T-helper 9 cell (primary cell): ENCODE measurements at places on chromosomes 16 and 17.

GRCh38 chr16:75024182-75024581 lies 25.4 kb downstream of the ZNRF1 start:
- DNase-seq: no peak

- DNase-seq: no peak
Measured at GRCh38 chr16:58002936-58003335, 1.7 kb downstream of the USB1 start.

GRCh38 chr17:21146362-21147015 lies 19.7 kb downstream of the DHRS7B start:
- DNase-seq: no peak

DNA sequence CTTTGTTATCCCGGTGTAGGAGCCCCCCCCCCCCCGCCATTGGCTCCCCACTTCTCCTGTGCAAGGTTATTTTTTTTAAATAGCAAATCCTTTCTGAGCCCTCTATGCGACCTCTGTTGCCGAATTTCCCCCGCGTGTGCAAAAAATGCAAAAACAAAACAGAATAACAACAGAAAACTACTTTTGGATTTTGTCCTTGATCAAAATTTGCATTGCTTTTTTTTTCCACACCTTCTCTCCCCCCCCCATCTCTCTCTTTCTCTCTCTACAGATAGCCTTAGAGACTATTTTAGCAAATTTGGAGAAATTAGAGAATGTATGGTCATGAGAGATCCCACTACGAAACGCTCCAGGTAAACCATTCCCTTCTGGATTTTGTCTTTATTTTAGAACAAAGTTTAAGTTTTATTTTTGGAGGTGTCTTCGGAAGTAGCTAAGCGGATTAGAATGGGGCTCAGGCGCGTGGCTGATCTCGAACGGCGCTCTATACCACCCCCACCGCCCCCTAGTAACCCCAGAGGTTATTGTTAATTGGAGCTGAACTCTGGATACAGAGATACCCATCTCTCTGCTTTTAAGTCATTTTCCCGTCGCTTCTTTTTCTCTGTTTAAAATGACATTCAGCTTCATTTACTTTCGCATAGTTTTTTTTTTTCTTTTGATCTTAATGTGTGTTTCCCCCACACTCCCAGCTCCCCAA lies 1.0 kb downstream of the MSI2 start:
- DNase-seq: peak; percentile 10

- DNase-seq: no peak
Measured at GRCh38 chr17:40315678-40316570, 6.9 kb downstream of the RARA start.

- no peak for DNase-seq
Measured at GRCh38 chr17:82931699-82932517, 92.1 kb upstream of the ZNF750 start.

DNA sequence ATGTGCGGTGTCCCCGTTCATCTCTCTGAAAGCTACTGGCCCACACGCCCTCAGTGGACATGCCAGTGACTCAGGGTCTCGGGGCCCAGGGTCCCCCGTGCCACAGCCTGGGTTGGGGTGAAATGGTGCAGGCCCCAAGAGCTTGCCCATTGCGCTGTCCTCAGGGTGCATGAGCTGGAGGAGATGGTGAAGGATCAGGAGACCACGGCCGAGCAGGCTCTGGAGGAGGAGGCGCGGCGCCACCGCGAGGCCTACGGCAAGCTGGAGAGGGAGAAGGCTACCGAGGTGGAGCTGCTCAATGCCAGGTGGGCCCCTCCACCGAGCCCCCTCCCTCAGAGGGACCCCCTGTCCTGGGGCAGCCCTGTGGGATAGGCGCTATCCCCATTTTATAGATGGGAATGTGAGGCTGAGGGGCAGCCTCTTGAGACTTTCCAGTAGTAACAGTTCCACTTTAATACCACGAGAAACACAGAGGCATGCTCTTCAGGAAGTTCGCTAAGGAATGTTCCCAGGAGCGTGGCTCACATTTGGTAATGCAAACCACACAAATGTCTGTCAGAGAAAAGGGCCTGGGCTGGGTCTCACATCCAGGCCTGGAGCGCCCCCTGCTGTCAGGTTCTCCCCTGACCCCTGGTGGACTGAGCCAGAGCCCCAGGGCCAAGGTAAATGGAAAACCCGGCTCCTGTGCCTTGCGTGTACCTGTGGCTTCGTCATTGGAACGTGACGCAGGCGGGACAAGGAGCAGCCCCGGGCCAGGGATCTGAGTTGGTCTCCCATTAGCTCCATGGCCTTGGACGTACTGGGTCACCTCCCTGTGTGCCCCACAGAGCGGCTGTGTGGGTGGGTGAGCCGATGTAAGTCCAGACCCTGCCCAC lies 133.7 kb downstream of the RAB11FIP4 start:
- DNase-seq: peak; percentile 97

GRCh38 chr16:50841081-50841886 lies 99.4 kb downstream of the CYLD start:
- peak; percentile 5 for DNase-seq

DNA sequence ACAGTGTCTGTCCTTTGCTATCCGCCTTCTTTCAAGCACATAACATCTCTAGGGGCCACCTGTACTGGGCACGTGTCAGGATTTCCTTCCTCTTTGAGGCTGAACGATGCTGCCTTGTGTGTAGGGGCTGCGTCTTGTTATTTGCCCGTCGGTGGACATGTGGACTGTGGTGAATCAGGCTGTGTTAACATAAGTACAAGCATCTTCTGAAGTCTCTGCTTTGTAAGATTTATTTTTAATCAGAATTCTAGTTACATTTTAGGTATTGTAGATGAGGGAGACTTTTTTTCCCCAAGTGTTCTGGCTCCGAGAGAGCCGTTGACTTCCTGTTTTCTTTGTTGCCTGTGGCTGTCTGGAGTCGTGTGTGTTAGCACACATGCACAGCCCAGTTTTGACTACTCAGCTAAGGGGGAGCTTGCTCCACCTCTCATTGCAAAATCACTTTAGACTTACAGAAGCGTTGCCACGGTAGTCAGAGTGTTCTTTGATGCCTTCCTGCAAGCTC lies 26.1 kb downstream of the SPG7 start:
- DNase-seq: no peak

DNA sequence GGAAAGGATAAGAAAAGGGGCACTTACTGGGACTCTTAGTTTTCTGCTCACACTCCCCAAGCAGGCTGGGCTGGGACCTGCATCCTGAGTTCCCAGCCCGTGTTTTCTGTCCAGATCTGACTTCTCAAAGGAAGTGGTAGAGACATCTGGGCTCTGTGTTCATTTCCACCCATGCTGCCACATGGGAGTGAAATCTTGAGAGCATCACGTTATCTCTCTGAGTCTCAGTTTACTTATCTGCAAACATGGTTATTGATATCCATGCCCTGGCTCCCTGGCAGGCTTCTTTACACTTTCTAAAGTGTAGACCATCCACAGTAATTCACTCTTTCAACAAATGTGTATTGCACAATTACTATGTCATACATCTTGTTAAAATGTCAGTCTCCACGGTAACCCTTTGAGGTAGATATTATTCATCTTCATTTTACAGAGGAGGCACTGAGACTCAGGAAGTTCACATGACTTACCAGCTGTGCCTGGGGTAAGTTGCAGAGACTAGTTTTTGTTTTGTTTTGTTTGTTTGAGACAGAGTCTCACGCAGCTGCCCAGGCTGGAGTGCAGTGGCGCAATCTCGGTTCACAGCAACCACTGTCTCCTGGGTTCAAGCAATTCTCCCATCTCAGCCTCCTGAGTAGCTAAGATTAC lies 3.4 kb downstream of the ZNF688 start:
- DNase-seq: peak; percentile 30

- no peak for DNase-seq
Measured at GRCh38 chr16:27080895-27081294, 14.2 kb downstream of the C16orf82 start.

- DNase-seq: no peak
Measured at GRCh38 chr17:19763416-19763815, 15.3 kb upstream of the ALDH3A1 start.

DNA sequence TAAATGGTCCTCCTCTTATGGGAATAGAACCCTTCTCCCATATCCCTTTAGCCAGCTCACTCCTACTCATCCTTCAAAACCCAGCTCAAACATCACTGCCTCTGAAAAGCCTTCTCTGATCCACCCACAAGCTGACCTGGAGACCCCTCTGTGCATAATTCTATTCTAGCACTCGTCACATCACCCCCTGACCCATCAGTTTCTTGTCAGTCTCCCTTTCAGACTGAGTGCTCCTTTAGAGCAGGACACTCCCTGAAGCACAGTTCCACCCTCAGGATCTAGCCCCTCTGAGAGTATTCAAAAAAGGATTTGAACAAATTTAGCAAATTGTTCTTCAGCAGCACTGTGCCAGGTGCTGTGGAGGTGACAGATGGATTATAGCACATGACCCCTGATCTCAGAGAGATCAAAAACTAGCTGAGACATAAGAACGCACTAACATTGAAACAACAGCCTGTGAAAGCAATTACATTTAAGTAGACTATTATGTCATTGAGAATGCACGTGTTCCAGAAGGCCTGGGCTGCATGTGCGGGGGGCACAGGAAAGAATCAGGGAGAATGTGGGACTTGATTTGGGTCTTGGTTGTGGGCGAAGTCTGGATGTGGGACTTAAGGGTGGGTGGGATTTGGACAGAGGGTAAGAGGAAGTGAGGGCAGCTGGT lies 43.5 kb downstream of the MRPS23 start:
- DNase-seq: no peak

- no peak for DNase-seq
Measured at GRCh38 chr16:55655897-55656681, at the start of gene SLC6A2. Gene SLC6A2 (plus strand): TSS chr16:55655988. CDS start chr16:55656695, 707 bp downstream.

DNA sequence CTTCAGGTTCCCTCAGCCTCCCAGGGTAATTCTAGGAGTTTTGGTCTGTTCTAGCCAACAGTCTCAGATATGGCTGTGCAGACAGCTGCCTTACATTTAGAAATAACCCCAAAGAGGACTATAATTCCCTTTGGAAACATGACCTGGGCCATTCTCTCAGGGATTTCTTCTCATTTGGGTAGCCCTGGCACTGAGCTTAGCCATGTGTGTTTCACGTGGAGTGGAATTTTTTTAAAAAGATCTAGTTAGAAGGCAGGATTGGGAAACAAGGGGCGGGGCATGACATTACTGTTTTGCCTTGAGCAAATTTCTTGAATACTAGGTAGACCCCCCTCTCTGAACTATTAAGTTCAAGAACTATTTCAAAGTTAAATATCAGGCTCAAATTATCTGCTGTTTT lies 29.6 kb upstream of the MRC2 start:
- no peak for DNase-seq

GRCh38 chr16:87926246-87927194 lies 9.8 kb downstream of the CA5A start:
- no peak for DNase-seq

GRCh38 chr17:77225265-77225664 lies 84.5 kb downstream of the SEC14L1 start:
- DNase-seq: no peak

DNA sequence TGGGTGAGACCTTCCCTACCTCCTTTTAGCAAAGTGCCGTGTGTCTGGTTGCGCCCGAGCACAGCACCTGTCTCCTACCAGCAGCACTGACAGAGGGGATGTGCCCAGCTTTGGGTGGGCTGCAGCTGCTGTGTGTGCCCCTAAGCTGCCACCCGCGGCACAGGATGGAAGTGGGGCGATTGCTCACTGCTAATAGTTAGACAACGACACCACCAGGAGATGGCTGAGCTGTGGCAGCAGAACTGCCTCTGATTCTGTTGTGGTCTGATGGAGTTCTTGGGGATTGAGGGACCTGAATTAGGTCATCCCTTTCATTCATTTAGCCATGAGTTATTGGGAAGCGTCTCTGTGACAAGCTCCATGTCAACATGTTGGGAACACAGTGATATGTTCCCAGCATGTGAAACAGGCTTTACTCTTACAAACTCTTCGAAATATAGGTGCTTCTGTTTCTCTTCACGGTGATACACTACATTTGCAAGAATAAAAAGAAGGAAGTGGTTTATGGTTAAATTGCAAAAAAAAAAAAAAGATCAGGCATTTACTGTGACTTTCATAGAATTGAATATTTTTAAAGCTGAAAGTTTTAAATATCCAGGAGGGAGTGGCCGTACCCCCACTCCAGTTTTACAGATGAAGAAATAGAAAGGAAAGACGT lies 184.4 kb downstream of the MAF start:
- DNase-seq: no peak

- DNase-seq: no peak
Measured at GRCh38 chr16:86088287-86088686, 189.3 kb downstream of the IRF8 start.

GRCh38 chr17:51036084-51036483 lies 84.6 kb downstream of the SPAG9 start:
- no peak for DNase-seq

GRCh38 chr17:61232871-61233270 lies 166.8 kb upstream of the TBX2 start:
- DNase-seq: no peak

DNA sequence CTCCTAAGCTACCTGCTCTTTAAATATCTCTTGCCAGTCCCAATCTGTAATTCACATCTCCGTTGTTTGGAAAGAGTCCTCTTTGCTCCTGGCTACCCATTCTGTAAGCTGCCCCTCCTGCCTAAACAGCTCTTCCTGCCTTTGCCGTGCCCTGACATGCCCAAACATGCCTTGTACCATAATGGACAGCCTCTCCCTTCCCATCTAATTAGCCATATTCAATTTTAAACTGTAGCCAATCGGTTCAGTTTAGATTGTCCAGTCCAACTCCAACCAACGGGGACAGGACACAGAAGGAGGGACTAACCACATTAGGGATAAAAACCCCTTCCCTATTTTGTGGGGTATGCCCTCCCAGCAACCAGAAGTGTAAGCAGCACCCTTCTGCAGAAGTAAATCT lies 30.6 kb upstream of the CLEC3A start:
- no peak for DNase-seq

- no peak for DNase-seq
Measured at GRCh38 chr17:72139212-72139611, 18.4 kb downstream of the SOX9 start.
